ENCODE measurements at places on chromosomes 12 and 14.

GRCh38 chr14:61322011-61322798 lies 826 bp downstream of the PRKCH start:
- DNase-seq: peak; percentile 26

GRCh38 chr12:130711756-130712155 lies 4.3 kb downstream of the RIMBP2 start:
- no peak for DNase-seq

DNA sequence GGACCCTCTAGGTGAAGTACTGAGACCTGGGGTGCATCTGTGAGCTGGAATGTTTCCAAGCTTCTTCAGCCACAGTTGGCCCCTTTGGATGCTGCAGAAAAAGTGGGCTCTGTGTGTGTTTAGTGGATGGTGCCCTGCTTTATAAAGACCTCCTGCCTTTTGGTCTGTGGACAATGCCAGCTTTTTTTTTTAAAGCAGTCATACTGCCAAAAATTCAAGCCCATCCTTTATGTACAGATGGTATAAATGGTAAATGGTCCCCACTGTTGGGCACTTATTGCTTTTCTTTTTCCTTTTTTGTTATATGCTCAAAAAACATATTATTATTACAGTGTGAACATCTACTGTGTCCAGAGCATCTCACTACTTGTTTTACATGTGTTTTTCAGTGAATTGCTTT lies 81.1 kb downstream of the SMOC1 start:
- no peak for DNase-seq

DNA sequence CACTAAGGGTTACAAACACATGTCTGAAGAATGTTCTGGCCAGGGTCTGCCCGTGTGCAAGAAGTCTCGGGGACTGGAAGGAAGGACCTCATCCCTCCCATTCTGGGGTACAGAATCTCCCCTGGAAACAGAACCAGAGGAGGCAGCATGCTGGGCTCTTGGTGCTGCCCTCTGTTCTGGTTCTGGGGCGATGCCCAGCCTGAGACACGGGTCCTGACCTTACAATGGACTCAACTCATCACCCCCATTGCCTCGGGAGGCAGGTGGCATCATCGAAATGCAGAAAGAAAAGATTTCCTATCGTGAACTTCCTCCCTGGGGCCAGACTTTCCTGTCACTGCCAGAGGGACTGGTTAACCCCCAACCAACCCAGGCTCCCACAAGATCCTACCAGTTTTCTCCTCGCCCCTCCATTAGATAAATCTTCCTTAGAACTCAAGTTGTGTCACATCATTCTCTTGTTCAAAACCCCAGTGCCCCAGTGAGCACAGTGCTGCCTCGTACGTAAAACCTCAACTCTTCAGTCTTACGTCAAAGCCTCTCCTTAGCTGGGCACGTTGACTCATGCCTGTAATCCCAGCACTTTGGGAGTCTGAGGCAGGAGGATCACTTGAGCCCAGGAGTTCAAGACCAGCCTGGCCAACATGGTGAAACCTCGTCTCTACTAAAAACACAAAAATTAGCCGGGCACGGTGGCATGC lies 52.1 kb downstream of the PSMA6 start:
- no peak for DNase-seq

- DNase-seq: no peak
These were observed 3.8 kb downstream of the AKAP3 start for GRCh38 chr12:4645023-4645422.

GRCh38 chr12:25702553-25702952 lies 149.5 kb upstream of the LMNTD1 start:
- no peak for DNase-seq

DNA sequence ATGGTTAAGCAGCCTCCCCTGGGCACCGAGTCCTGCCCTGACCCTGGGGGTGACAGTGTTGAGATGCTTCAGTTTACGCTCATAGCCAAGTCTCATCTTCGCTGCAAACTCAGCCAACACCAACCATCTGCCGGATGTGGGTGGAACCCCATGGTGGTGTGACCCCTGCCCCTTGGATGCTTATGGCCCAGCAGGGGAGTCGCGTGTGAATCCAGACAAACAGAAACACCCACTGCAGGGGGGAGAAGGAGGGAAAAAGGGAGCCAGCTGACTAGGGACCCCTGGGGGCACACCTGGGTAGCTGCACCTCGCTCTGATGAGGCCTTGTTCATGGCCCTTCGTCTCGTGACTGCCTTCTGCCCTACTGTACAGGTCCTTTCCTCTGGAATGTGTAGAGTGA lies 23.8 kb downstream of the AACS start:
- DNase-seq: no peak

- no peak for DNase-seq
These were observed 61.4 kb downstream of the ETV6 start for GRCh38 chr12:11710906-11711305.

- DNase-seq: no peak
These were observed 344.6 kb downstream of the C12orf75 start for GRCh38 chr12:105674871-105675699.

DNA sequence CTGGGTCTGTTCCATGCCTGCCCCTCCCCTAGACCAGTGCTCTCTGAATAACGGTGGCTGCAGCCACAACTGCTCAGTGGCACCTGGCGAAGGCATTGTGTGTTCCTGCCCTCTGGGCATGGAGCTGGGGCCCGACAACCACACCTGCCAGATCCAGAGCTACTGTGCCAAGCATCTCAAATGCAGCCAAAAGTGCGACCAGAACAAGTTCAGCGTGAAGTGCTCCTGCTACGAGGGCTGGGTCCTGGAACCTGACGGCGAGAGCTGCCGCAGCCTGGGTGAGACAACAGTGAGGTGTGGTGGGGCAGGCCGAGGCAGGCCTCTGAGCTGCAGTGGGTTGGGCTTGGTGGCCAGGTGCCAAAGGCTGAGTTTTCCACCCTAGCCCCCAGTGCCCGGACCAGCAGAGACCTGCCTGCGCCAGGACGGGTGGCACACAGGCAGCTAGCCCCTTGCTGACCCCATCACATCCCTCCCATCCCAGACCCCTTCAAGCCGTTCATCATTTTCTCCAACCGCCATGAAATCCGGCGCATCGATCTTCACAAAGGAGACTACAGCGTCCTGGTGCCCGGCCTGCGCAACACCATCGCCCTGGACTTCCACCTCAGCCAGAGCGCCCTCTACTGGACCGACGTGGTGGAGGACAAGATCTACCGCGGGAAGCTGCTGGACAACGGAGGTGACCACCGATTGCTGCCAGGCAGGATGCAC lies 28.2 kb upstream of the LRP1-AS start:
- DNase-seq: peak; percentile 92
